CMK (cell line): ENCODE measurements at places on chromosomes 6 and 20.

GRCh38 chr20:47753576-47754387 is 31.5 kb downstream of the SULF2 start:
- no peak for DNase-seq

DNA sequence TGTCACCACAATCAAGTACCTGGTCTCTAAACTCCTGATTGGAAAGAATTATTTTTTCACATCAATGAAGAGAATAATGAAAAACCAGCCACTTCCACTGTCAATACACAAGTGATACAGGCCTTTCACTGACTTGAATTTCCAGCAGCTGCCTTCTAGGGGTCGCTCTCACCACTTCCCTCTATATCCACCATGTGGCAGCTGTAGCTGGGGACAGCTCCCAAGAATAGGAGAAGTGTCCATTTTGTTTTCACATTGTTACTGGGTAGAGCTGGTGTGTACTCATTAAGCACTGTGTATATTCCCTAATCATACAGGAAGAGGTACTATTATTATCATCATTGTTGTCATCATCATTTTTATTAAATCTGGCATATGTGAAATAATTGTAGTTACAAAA is 438.4 kb upstream of the SPTLC3 start:
- no peak for DNase-seq

DNA sequence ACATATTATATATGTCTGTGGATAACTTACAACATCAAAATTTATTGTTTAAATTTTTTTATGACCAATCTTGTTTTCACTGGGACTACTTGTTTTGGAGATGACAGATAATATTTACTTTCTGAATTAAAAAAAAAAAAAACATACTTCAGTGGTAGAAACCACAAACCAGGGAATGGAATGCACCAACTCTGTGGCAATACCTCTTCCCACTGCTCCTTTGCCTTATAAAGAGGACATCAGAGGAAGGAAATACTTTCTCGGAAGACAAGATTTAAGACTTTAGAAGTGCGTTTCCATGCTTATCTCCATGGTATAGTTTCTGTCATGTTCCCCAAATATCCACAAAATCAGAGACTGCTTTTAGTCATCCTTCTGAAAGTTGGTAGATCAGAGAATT is 1241.1 kb upstream of the EYS start:
- DNase-seq = no peak

DNA sequence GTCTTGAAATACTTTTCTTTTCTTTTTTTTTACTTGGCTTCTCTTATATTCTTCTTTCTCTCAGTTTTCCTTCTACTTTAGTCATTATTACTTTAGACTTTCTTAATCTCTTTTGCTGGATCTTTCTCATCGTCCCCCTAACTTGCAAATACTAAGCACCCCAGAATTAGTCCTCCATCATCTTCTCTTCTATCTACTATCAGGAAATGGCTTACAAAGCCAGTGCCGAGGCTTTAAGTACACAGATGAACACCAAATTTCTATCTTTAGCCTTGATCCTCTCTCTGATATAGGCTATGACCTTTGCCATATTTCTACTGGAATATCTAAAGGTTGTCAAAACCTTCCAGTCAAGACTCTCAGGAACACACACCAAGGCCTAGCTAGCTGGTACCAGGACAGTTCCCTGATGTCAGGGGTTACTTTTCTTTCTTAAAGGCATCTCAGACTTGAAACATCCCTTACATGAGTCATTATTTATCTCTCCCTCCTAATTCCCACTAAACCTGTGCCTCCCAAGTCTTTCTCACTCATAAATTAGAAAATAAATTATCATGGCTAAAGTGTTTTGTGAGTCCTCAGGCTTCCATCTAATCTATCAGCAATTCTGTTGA is 278.6 kb upstream of the TCF21 start:
- no peak for DNase-seq

- no peak for DNase-seq
These were observed 6.3 kb upstream of the PRR18 start for GRCh38 chr6:166314454-166314853.

DNA sequence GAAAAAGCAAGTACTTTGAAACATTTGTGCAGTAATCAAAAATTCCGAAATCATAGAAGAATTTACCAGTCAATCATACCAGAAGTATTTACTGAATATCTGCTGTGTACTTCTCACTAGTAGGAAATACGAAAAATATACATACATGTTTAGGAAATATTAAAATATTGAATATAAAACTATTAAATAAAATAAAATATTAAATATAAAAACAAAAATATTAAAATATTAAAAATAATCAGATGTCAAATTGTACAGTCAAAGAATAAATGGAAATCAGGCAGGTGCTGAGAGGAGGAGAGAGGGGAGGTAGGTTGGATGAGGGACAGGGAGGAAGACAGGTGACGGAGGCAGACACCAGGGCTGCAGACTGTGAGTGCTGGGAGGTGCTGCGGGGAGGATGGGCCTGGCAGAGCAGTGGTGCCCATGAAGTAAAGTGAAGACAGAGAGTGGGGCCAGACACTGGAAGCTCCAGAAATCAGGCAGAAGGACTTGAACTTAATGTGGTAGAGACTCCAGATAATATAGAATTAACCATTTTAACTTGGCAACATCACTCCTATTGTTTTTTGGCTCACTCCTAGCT is 55.9 kb downstream of the PRKN start:
- DNase-seq = no peak

- no peak for DNase-seq
These were observed 29.2 kb upstream of the BTN3A2 start for GRCh38 chr6:26335631-26336323.

DNA sequence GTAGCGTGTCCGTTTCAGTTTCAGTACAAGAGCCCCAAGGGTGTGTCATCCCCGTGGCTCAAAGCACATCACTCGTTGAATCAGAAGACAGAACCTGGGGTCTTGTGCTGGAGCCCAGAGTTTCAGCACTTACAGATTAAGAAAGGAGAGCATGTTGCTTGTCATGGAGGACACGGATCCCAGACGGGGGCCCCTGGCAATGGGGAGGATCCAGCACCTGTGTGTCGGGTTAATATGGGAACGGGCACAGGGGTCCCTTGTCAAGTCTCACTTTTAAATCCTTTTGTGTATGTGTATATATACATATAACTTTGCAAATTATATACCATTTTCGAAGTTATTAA is 23.4 kb downstream of the THBS2 start:
- no peak for DNase-seq

DNA sequence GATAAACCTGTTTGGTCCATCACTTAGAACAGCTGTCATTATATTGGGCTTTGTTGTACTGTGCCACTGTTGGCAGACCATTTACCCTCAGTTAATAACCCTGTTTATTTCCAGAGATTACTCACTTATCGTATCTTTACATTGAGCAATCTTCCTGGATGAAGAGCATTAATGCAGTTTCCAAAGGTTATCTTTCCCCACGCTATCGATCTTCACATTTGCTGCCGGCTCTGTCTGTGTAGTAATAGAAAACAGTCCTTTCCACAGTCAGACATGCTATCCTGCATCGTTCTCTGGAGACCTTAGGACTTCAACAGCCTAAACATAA is 27.4 kb downstream of the GHRH start:
- DNase-seq = no peak

DNA sequence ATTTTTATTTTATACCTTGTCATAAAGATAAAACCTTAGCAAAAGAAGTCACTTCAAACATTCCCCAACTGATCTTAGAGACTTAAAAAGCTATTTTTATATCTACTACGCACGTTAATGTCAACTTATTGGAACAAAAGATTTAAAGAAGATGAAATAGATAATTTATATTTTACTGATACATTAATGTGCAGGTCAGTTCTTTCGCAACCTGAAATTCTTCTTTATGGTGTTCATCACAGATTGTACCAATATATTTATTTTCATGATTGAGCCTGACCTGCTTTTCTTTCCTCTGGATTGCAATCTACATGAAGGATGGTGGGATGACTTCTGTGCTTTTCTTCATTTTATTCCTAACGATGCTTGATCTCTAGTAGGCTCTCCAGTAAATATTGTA is 596.3 kb downstream of the PHF3 start:
- DNase-seq = no peak

GRCh38 chr20:60930023-60930790 is 321.9 kb upstream of the CDH4 start:
- no peak for DNase-seq

- no peak for DNase-seq
These were observed 79.3 kb downstream of the COL12A1 start for GRCh38 chr6:75126518-75126917.

DNA sequence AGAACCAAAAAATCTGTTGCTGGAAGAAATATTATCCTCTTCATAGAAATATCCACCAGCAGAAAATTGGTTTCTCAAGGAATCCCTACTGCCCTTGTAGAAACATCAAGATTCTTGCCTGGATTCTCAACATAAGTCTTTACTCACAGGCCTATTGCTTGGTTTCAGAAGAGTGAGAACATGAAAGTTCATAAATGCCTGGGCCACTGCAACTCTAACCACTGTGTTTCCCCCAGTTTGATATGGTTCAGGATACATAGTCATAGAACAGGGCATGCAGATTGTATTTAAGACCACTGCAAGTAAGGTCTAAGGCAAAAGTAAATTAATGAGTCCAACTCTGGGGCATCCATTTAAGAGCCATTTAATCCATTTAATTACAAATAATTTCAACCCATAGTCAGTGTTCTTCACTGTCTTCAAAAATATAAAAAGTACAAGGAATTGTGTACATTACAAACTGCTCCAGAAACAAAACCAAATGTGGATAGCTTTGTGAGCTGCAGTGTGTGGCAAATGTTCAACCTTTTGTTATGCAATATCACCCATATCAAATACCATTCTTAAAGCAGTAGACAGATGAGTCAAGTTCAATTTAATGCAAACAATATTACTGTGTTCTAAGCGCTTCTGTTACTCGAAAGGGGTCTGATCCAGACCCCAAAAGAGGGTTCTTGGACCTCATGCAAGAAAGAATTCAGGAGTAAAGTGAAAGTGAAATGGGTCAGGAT is 83.3 kb downstream of the OPRM1 start:
- DNase-seq = no peak

DNA sequence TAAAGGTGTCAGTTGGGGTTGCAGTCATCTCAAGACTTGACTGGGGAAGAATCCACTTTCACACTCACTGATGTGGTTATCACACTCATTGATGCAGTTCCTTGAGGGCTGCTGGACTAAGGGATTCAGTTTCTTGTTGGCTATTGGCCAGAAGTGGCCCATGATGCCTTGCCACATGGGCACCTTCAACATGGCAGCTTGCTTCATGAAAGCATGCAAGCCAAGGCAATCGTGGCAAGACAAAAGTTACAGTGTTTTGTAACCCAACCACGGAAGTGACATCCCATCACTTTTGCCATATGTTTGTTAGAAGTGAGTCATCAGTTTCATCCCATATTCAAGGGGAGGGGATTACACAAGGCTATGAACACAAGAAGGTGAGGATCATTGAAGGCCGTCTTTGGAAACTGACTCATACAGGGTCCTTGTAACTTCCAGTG is 3.8 kb upstream of the RANBP9 start:
- no peak for DNase-seq

DNA sequence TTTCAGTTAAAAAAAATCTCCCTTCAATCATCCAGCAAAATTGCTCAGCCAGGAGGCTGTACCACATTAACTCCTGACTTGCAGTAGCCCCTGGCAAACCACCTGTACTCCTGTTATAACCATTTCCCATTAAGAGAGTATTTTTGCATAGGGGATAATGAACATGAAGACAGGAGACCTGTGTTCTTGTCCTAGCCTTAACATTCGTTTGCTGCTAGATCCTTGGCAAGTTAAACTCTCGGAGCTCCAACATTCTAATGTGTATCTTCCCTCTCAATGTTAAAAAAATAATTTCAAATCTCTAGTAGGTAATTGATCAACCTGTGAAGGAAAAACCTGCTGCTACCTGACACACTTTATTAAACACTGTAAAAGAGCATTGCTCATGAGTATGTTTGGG is 8.4 kb upstream of the TMEM200A start:
- no peak for DNase-seq

- DNase-seq = no peak
These were observed 175.4 kb upstream of the FLRT3 start for GRCh38 chr20:14512839-14513238.

DNA sequence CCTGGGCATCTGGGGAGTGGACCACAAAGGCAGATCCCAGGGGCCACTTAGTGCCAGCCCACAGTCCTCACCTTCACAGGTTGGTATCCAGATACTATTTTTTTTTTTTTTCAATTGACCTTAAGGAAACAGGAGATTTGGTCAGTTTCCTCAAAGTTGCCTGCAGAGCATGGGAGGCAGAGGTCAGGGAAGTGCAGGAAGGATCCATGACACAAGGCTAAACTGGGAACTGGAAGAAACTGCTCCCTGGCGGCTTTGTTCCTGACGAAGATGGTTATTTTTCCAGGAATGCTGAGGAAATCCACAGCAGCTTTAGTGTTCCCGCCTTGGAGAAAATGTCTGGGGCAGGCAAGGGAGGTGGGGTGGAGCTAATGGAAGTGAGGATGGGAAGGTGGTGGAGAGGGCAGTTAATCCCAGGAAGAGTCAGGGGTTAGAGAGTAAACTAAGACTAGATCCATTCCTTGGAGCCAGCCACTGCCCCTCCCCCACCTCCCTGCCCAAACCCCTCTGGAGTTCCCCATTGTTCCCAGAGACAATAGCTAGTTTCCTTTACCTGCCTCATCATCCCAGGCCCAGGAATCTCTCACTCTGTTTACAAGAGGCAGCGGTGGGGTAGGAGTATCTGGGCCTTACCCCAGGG is 14.3 kb upstream of the MYMX start:
- DNase-seq = no peak

DNA sequence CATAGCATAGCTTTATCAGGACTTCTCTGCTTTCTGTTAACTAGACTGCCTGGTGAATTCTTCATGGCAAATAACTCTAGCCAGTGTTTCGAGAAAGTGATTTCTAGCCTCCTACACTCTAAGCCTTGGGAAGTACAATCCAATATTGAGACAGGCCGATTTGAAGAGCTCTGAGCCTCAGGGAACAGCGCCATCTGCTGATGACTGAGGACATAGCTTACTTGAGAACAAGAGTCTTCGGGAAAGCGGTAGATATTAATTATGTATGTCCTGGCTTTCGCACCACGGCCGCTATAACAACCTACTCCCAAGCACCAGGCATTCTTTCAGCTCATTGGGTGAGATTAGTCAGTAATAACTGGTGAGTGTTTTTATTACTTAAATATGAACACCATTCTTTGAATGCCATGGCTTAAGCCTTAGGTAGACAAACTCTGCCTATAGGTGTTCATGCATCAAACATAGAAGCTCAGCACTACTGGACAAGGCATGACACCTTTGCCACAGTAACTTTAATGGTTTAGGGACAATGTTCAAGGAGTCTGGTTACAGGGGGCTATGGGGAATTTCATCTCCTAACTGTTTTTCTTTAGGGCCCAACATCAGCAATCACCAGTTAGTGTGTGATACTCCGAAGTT is 518.6 kb downstream of the BMP2 start:
- DNase-seq = peak; percentile 48

- no peak for DNase-seq
These were observed 225.9 kb upstream of the CITED2 start for GRCh38 chr6:139600343-139600742.

DNA sequence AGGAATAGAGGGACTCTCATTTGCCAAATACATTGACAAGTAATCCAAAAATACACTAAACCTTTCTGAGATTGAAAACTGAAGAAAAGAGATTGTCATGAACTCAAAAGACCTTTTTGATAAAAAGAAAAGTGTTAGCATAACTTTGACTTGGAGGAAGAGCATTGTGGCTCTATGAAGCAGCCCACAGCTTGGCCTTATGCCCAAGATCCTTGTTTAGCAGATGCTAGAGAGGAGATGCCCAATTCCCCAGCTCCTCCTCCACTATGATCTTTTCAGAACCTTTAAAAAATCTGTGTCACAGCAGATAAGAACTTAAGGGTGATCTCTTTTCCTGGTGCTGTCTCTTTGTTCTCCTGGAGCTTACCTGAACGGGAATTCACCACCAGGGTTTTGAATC is 35.8 kb upstream of the IGF2R start:
- no peak for DNase-seq

GRCh38 chr6:154602708-154603107 is 92.2 kb upstream of the CNKSR3 start:
- DNase-seq = no peak
